ENCODE measurements at places on chromosomes 2 and 18.

DNA sequence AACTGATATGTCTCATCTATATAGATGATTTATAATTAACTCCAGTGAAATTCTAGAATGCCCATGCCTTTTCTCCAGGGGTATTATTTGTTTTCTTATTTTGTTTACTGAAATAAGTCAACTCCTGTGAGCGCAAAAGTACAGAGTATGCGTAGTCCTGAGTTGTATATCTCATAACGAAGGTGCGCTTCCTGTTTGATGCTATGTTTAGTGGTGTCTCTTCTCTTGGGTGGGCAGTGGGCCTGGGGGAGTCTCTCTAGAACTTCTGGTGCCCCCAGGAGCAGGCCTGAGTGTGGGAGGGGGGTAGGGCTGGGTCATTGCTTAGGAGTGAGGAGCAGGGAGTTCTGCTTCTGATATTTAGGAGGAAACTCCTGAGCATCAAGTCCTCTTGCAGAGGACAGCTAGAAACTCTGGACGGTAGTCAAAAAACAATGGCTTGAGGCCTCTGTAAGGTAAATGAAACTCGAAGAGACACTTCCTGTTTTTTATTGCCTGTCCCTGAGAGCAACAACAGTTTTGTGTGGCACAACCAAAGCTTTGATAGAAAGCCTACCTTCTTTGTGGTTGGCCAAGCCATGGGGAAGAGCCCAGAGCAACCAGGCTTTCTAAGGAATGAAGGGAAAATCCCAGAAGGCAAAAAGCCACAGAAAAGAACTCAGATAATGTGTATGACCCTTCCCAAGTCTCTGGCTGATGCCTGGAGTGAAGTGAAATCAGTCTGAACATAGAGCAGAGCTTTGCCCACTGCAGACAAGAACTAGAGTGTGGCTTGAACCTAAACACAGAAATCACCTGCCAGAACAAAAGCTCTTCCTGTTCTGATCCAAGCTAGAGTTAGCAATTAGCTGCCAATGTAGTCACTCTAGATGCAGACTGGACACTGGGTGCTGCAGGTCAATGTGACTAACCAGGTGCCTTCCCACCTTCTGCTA lies 8.5 kb upstream of the SP140L start:
- DNase-seq: no peak

DNA sequence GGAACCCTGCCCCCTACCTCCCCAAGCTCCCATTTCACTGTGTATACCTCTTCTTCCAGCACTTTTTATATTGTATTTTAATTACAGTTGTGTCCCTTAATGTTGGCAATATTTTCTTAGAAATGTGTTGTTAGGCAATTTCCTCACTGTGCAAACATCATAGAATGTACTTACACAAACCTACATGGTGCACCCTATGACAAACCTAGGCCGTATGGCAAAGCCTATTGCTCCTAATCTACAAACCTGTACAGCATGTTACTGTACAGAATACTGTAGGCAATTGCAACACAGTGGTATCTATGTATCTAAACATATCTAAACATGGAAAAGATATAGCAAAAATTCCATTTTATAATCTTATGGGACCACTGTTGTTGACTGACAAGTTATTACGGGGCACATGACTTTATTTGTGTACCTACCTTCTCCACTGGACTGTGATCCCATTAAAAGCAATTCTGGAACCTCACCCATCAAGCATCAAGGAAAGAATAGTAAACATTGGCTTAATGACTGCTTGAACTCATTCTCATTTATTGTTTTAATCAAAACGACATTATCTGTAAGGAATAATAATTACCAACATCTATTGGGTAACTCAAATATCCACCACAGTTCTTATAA lies 1641.5 kb upstream of the ZEB2 start:
- DNase-seq: no peak

- DNase-seq: no peak
Observed at GRCh38 chr18:73787316-73787715, 360.3 kb downstream of the FBXO15 start.

DNA sequence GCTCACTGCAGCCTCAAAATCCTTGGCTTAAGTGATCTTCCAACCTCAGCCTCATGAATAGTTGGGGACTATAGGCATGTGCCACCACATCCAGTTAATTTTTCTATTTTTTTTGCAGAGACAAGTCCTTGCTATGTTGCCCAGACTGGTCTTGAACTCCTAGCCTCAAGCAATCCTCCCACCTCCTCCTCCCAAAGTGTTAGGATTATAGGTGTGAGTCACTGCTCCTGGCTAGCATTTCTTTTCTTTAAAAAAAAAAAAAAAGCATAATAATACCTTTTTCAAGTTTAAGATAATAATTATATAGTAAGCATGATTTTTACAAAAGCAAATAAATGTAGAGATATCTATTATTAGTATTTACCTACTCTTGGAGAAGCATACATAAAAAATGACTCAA lies 36.1 kb downstream of the PPP4R1 start:
- DNase-seq: no peak

DNA sequence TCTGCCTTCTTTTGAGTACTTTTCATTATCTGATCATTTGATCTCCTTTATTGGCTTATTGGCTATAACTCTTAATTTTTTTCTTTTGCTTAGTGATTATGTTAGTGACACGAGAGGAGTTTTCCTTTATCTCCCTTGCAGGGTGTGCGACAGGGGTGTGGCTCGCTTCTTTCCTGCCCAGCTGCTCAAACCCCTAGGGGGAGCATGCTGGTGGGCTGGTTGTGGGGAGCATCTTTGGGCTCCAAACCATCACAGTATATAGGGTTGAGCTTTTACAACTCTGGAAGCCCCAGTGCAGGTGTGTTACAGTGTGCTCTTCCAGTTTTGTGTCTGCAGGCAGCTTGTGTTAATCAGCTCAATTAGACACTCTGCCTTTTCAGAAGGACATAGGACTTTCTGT lies 357.0 kb upstream of the TMEFF2 start:
- no peak for DNase-seq

Data from lung (tissue), 17 donors.